ENCODE measurements at places on chromosomes 5 and 9.

DNA sequence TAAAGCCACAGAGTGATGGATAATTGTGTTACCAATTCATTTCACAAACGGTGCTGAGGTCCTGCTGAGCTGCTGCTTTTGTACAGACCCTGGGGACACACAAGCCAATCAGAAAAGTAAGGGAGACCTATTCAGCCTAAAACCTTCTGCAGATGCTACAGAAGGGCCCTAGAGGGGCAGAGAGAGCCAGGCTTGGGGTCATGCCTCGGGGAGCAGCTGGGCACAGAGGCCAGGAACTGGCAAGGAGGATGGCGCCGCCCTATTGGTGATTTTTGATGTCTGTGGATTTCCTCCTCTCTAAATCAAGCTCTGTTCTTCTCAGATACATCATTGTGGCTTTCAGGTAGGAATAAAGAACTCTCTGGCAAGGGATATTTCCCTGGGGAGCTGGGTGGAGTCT is 181.9 kb downstream of the ZNF462 start:
- DNase-seq: no peak

DNA sequence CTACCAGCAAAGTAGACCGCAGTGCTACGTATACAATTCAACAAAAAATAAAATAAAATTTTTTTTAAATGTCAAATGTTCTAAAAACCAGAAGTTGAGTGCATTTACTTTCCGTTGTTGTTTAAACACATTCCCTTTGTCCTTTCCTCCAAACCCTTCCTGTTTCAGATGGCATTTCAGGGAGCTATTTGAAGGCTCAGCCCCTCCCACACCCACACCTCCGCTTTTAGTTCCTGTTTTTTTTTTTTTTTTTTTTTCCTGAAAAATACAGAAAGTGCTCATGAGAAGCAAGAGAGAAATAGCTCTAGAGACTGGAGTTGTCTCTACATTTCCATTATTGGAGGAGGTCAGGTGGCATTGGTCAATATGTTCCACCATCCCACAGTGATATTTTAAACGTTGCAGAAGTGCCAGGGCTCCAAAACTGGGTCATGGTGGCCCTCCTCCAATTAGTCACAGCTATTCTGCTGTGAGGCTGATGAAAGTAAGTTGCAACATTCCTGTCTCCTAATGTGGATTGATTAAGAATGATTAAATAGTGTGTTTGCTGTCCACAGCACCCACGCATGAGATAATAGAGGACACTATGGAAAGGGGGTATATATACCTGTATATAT is 106.9 kb downstream of the GABRG2 start:
- DNase-seq: no peak

- DNase-seq: no peak
These were observed 130.1 kb downstream of the RPS23 start for GRCh38 chr5:82147860-82148573.

- no peak for DNase-seq
These were observed 102.0 kb upstream of the BOD1 start for GRCh38 chr5:173718469-173718868.

DNA sequence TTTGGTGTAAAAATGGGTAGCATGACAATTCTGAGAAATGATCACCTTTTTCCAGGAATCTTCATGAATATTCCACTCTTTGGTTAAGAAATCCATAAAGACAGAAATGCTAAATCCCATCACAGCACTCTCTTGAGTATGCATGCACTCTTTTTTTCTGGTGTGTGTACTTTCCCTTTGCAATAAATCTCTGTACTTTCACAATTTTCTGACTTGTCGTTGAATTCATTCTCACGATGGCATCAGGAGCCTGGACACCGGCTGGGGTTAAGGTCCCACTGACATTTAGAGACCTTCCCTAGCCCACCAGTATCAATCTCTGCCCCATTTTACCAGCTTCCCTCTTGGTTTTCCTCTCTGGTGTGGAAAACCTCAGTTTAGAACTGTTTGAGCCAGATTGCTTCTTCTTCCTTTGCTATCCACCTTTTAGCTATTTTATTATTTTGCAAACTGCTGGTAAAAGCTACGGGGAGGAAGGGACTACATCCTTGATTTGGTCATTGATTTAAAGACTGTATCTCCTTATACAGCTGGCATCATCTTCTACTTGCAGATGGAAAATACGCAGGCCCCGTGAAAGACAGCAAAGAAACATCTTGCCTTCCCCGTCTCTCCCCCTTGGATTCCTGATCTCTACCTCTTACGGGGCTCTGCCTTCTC is 59.9 kb upstream of the ZFR start:
- DNase-seq: no peak

GRCh38 chr5:170152767-170153166 is 47.1 kb downstream of the FOXI1 start:
- no peak for DNase-seq

GRCh38 chr5:168377525-168377924 is 86.1 kb downstream of the WWC1 start:
- DNase-seq: no peak

DNA sequence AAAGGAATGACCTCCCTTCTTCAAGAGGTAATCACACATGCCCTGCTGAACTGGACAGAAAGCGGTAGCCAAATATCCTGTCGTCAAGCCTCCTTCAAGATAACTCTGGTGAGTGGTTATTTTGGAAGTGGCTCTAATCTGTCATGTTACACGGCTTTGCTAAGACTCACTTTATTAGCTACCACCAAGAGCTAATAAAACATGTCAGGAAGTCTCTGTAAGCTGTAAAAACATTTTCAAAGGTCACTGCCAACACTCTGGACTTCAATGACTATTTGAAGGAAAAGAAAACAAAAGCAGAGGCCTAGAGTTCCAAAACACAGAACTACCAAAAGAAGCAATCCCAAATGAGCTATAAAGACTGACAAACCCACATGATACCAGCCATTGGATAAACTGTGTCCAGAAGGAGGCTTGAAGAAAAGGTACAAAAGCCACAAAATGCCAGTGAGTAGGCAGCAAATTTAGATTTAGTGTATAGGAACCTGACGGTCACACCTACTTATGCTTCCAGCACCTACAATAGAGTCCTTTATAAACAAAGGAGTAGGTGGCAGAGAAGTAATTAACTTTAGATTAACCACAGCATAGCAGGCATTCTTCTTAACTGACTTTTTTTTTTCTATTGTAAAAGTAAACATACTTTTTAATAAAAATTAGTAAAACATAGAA is 97.3 kb upstream of the EQTN start:
- no peak for DNase-seq

DNA sequence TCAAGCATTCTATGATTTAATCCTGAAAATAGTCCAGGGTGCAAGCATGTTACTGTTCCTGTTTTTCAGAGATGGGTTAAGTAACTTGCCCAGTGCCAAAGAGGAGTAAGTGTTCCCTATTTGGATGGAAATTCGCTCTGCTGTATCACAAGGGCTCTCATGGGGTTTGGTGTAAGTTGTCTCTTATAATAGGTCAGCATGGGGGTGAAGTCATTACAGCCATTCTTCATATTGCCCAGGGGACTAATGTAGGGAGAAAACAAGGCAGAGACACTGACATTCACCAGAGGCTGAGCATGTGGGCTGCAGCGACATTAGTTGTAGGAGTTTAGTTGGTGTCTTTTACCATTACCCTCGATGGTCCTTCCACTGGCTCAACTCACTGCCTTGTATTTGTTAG is 142.1 kb upstream of the GLRA1 start:
- no peak for DNase-seq

DNA sequence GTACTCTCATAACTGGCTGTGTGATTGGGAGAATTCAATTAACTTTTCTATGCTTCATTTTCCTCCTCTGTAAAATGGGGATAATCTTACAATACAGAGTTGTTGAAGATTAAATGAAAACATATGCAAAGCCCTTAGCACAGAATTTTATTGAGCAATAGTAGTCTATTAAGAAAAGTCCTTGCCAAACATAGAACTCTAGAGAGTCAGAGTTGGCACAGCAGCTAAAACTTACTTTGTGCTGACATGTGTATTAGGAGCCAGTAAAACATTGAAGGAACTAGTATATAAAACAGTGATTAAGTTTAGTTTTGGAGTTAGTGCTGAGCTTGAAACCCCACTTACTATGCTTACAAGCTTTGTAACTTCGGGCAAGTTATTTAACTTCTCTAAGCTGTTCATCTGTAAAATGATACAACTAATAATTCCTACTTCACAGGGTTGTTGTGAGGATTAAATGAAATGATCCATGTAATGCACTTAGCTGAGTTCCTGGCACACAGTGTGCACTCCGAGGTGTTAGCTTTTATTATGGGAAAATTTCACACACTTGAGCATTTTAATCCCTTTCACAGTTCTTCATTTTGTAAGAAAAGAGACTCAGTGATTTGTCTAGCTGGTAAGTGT is 20.0 kb upstream of the GRIN3A start:
- no peak for DNase-seq

GRCh38 chr5:72082048-72082447 is 25.2 kb upstream of the MAP1B start:
- DNase-seq: no peak

DNA sequence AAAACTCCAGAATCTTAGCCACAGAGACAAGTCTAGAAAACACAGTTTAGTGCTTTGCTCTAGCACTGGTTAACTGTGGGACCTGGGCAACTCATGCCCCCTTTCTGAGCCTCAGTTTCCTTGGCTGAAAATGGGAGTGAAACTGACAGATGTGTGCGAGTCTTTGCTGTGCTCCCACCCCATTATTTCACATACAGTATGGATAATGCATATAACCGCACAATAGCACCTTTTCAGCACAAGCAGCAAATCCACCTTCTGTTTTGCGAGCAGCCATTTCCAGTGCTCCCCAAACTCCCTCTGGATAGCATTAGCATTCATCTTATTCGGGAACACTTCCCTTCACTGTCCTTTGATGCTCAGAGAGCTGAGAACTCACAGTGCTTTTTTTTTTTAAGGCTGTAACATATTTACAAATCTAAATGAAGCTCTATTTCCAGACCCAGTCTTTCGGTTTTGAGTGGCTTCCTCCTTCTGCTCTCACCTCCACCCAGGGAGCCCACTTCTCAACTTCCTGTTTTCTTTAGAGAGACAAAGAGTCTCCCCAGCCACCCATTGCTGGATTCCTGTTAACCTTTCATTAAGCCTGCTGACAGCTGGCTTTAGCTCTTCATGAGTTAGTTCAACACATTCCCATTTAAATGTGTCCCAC is 49.2 kb downstream of the TIMD4 start:
- DNase-seq: no peak

DNA sequence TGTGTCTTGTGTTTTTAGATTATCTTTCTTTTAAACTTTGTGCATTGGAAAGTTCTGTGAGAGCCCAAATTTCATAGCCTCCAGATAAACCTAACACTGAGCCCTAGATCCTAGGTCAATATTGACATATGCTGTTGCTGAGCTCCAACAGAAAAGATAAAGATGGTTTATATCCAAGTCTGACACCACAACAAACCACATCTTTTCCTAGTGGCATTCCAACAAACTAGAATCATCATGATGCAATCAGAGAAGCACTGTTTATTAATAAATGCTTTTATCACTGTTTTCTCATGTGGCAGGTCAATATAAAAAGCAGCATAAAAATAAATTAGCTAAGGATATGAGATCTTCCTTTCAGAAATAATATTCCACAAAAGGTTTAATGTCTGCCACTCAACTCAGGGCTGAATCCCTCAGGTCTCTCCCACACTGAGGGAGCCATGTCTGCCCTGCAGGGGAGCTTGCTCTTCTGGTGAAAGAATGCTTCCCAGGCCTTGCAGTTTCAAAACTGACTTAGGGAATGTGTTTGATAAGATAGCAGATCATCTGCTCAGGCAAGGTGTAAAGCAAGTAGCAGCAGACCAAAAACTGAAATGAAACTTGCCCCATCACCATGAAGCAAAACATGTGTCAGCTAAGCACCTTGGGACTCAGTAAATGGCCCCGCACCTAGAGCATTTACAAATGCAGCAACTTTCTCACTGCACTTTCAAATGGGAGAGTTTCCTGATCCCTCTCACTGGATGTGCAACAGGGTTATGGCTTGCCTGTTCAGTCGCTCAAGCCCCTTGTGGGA is 493.0 kb downstream of the AGTPBP1 start:
- no peak for DNase-seq

GRCh38 chr9:109733690-109734089 is 46.3 kb upstream of the PALM2AKAP2 start:
- no peak for DNase-seq

GRCh38 chr5:113118765-113119164 is 142.2 kb downstream of the DCP2 start:
- no peak for DNase-seq

DNA sequence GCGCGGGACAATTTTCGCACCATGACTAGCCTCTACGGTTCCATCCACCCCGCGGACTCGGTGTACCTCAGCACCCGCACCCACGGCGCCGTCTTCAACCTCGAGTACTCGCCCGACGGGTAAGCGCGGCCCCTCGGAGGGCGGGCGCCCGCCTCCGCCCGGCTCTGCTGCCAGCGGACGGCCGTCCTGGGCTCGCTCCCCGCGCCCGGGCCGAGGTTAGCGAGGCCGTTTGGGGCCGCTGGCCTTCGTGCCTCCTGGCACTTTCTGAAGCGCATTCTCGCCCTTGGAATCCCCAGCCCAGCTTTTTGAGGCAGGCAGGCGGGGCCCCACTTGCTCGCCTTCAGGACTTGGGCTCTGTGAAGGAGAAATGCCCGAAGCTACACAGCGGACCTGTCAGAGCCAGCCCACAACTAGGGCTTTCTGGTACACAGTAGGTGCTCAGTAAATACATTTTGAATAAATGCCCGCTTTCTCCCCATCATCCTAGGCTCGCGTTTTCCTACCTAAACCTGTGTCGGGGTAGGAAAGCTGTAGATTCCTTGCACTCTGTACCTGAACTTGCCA is 772 bp downstream of the DCAF10 start:
- no peak for DNase-seq

DNA sequence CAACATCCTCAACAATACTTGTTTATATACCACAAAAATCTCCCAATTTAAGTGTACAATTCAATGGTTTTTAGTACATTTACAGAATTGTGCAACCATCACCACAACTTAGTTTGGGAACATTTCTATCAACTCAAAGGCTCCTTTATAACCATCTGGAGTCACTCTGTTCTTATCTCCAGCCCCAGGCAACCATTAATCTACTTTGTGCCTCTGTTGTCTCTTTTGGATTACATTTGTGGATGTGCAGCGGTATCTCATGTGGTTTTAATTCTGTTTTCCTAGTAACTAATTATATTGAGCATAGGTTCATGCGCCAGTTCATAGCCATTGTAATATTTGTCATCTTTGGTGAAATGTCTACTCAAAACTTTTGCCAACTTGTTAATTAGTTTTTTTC is 14.4 kb downstream of the ADAMTS19 start:
- DNase-seq: no peak

DNA sequence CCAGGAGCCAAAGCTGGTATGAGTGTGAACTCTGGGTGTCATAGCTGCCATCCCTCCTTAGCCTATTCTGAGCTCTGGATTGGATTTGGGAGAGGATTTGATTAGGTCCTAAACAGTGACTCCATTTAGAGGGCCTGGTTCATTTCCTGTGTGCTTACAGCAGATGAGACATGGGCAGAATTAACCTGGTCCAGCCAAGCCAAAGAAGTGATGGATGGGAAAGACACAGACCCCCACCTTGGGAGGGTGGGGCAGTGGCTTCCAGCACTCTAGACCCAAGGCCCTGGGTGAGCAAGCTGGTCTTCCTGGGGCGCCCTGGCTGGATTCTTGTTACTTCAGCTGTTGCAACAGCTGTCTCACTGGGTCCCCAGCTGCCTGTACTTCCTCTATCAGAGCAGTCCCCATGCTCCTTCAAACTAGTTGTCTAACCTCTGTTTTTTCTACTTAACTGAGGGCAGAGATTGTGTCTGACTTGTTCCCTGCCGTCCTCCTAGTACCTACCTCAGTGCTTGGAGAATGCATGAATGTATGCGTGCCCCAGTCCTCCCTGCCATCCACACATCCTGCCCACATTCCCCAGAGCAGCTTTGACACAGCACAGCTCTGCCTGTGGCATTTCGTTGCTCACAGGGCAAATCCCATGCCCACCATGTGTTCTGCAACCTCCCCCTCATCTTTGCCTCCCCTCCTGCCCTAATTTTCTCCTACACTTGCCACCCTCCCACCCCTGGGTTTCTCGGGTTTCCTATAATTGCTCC is 115.9 kb downstream of the RGS3 start:
- DNase-seq: no peak
